H4 (cell line): ENCODE measurements at places on chromosomes 6 and 20. TPM values are rescaled to one million over a fixed set of nuclear protein-coding genes. Genes with fewer than 3 reads are reported as not detected.

DNA sequence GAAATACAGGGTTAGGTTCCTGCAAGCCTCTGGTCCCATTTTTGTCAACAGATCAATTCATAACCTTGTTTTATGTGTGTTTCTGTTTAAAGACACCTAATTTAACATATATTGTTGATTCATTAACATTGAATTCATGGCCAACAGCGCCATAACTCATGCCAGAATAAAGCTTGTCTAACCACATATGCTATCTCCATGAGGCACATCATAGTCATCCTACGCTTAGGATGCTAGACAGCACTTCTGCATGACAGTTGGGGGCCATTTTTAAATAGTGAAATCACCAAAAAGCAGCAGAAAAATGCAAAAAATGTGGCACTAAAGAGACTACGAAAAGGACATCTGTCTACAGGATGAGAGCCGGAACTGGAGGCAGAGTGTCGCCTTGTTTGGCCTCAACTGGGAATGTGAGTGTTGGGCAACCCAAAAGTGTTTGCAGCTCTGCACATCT, 37.9 kb downstream of the TRAM2 start:
- DNase-seq: no peak

DNA sequence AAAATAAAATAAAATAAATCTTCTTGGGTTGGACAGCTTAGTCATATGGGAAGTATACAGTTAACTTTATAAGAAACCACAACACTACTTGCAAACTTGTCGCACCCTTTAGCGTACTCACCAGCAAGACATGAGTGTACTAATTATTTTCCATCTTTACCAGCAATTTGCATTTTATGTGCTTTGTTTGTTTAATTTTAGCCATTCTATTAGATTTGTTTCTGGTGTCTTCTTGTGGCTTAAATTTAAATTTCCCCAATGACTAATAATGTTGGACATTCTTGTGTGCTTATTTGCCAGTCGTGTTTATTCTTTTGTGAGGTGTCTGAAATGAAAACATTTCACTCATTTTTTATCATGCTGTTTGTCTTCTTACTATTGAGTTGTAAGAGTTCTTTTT, 1172.2 kb upstream of the CITED2 start:
- DNase-seq: peak; percentile 6

DNA sequence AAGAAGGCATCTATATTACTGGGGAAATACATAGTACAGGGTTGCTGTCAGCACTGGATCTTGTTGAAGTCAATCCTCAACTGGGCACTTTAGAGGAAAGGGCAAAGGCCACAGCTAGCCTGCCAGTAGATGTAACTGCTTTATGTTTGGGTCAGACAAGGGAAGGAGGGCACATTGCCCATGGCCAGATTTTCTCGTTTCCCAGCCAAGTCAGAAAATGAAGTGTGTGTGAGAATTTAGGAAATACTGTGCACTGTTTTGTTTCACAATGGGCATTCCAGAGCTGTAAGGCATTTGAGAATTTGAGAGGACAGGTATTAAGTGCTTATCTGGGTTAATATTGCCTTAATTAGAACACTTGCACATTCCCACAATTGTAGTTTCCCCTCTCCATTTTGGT, 183.9 kb upstream of the MCHR2 start:
- DNase-seq: no peak

DNA sequence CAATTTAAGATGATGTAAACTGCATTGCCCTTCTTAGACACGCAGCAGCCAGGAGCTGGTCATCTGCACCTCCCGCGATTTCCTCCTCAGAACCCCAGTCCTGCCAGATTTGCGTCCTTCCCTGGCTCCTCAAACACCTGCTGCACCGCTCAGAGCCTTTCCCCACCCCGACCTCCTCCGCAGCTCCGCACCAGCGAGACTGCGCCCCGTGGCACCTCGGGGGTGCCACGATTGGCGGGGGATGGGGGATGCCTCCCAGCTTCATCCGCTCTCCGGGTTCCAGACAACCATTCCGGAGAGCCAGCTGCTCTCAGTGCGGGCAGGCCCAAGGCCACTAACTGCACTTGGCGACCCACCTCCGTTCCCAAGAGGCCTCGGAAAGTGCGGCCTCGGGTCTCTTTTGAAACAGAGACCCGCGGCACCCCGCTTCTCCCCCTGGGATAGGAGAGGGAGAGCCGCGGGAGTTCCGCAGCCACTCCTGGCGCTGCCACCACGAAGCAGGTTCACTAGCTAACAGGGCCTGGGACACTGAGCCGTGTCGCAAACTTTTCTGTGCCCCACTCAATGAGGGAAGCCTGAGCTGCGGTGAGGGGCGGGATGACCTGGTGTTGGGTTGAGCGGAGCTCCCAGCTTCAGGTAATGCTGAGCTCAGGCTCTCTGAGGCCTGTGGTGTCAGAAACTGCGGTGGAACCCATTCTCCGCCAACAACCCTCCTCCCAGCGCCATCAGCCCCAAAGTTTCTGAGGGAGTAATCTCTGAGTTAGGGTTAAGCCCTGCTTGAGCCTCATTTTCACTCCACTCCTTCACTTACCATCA, 7.3 kb upstream of the TFAP2A start:
- no peak for DNase-seq

DNA sequence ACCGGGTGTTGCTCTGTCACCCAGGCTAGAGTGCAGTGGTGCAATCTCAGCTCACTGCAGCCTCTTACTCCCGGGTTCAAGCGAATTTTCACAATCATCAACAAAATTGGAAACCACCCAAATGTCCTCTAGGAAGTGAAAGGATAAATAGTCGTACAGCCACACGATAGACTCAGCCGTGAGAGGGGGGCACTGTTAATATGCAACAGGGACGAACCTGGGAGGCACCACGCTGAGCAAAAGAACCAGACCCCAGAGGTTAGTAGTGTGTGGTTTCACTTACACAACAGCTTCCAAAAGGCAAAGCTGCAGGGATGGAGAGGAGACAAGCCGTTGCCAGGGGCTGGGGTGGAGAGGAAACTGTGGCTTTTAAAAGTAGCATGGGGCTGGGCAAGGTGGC, 30.1 kb upstream of the NTSR1 start:
- peak; percentile 22 for DNase-seq

- DNase-seq: no peak
These were observed 34.9 kb downstream of the C20orf203 start for GRCh38 chr20:32638848-32639247.

- DNase-seq: peak; percentile 43
These were observed 31.9 kb upstream of the TXLNB start for GRCh38 chr6:139323511-139324300.

- no peak for DNase-seq
These were observed 9.9 kb downstream of the SERAC1 start for GRCh38 chr6:158158123-158158522.

DNA sequence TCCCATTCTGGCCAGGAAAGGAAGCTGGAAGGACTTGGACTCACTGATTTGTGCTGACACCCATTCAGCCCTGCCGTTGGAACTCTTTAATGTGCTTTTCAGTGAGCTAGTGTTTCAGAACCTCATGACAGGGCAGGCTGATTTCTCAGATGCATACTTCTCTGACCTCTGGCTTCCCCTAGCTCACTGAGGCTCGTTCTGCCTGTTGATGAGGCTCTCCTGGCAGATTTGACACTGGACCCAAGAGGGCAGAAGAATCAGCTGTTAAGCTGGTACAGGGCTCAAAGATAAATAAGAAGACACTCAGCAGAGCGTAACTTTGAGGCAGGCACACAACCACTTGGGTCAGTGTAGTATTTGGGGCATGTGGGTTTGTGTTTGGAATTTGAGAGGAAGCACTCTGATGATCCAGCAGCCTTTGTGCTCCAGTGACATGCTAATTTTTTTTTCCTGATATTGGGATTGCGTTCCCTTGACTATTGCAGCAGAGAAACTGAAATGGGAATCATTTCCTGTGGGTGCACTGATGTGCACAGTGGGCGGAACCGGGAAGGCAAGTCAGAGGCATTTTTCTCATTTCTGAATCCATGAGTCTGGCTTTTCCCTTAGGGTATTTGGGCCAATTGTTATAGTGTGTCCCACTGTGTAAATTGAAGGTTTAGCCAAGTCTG, 80.2 kb downstream of the CARMIL1 start:
- peak; percentile 27 for DNase-seq

DNA sequence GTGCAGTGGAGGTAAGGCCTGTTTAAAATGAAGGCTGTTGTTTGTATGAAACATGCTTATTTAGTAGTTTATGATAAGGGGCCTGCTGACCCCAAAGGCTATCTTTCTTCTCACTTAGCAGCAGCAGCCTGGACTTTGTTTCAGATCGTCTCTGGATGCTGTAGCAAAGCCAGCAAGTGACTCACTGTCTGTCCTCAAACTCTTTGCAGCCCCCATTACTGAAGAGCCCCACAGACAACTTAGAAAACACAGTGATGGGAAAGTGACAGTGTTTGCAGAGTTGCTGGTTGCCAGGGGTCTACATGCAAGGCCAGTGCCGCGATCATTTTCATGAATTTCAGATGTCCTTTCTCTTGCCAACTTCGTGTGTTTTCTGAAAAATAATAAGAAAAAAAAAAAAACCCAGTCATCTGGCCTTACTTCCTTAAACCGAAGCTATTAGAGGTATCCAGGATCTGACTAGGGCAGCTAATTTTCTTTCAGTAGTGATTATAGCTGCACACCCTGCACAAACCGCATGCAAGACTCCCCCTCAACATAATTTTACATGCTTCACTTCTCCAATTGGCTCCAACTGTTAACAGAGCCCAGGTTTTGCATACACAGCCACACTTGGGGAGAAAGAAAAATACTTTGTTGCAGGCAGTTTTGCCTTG, 11.6 kb upstream of the F13A1 start:
- no peak for DNase-seq

DNA sequence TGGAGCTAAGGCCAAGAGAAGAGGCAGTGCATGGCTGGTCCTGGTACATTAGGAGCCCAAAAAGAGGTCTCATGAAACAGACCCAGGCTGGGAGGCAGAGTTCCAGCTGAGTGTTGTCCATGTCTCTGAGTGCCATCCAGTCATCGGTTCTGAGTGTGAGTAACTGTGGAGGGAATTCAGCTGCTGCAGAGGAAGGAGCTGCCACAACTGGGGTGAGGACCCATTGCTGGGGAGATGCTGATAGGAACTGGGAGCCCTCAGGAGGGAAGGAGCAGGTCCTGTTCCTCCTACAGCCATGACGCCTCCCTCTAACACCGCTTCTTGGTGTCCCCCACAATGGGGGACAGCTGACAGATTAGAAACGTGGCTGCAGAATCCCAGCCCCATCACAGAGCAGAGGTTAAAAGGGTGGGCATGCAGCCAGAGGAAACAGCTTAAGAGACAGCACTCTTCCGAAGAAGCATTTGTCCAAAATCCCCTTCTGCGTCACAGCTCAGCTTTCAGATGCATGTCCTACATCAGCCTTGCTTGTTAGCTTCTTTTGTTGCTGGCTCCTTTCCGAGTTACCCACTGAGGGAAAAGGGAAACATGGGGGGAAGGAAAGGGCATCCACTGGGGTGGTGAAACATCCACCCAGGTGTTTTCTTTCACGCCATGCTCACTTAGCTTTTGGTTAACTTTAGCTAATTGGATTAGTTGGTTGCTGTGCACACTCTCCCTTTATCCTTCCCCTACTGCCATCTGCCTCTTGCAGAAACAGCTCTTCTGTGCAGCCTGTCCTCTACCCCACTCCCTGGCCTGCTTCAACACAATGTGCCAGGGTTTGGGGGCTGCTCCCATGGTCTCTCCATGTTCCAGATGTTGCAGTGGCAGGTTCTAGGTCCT, 239.2 kb downstream of the SYNDIG1 start:
- no peak for DNase-seq

- DNase-seq: no peak
These were observed 193.8 kb upstream of the SNX9 start for GRCh38 chr6:157629220-157629619.

DNA sequence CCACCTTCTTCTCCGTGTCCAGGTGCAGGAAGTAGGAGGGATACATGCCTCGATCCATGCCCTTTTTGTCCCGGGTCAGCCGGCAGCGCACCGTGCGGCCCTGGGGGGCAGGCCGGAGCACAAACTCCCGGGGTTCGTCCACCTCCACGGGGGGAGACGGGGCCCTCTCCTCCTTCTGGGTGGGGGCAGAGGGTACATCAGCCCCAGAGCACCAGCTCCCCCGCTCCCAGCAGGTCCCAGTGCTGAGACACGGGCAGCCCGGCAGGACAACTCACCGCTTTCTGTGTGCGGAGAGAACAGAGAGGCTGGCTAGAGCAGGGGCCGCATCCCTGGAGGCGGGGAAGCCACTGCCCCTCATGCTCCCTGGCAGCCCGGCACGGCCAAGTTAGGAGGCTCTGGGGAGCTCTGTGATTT, 6.7 kb downstream of the TULP1 start:
- no peak for DNase-seq

GRCh38 chr6:106608080-106608668, 21.1 kb downstream of the RTN4IP1 start:
- peak; percentile 53 for DNase-seq

- peak; percentile 61 for DNase-seq
These were observed at the start of gene OSTM1 for GRCh38 chr6:108074359-108075144. Gene OSTM1 (minus strand): TSS chr6:108074741. CDS start chr6:108074651, 90 bp downstream.

DNA sequence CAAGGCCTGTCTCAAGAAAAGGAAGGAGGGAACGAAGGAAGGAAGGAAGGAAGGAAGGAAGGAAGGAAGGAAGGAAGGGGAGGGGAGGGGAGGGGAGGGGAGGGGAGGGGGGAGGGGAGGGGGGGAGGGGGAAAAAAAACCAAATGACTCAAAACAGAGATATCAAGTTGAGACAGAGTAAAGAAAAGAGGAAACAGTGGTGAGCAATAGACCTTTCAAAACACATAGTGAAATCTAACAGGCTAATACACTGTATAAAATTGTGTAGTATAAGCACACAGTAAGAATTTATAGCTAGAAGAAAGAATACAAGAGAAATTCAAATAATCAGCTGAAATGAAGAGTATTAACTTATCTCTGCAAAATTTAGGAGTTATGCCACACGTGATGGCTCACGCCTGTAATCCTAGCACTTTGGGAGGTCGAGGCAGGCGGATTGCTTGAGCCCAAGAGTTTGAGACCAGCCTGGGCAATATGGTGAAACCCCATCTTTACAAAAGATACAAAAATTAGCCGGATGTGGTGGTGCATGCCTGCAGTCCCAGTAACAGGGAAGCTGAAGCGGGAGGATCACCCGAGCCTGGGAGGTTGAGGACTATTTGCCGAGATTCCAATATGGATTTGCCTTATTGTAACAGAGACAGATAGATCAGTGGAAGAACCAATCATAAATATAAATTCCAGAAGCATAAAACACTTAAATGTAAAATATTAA, 123.2 kb downstream of the PRND start:
- no peak for DNase-seq

GRCh38 chr6:56361812-56362211, 114.4 kb upstream of the COL21A1 start:
- DNase-seq: no peak

GRCh38 chr20:53903652-53903987, 166.8 kb downstream of the BCAS1 start:
- DNase-seq: no peak

GRCh38 chr6:30263734-30264133, 50.5 kb upstream of the TRIM26 start:
- DNase-seq: peak; percentile 82

MRPL14 gene
- total RNA-seq: 136 and 145 TPM in 2 replicates

RSPO3 gene
- total RNA-seq: 0.10 TPM in 1 of 2 replicates, not detected in the other

PHACTR2 gene
- total RNA-seq: 22.4 and 24.4 TPM in 2 replicates

TFAP2C gene
- total RNA-seq: 6.2 and 7.2 TPM in 2 replicates
